Upper lobe of right lung (tissue), 1 donor: ENCODE measurements at places on chromosomes 16 and 17.
A peak's percentile ranks its signal among the peaks of the same experiment; 100 is the strongest.

DNA sequence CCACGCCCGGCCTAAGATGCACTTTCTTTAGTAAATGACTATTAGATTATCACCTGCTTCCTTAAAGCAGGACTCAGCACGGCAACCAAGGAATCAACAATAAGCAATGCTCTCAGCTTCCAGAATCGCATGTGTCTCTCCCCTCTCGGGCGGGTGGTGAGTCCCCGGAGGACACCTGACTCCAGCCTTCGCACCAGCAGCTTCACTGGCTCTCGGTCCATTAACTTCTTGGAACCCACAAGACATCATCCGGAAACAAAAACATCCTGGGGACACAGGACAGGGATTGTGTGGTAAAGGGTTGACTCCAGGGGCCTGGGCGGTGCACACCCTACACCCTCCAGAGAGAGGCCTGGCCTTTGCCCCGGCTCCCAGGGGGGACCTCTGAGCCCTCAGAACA lies 22.7 kb downstream of the UTS2R start:
- DNase-seq = no peak

- no peak for DNase-seq
Measured at GRCh38 chr17:67125924-67126323, 81.6 kb downstream of the CACNG1 start.

DNA sequence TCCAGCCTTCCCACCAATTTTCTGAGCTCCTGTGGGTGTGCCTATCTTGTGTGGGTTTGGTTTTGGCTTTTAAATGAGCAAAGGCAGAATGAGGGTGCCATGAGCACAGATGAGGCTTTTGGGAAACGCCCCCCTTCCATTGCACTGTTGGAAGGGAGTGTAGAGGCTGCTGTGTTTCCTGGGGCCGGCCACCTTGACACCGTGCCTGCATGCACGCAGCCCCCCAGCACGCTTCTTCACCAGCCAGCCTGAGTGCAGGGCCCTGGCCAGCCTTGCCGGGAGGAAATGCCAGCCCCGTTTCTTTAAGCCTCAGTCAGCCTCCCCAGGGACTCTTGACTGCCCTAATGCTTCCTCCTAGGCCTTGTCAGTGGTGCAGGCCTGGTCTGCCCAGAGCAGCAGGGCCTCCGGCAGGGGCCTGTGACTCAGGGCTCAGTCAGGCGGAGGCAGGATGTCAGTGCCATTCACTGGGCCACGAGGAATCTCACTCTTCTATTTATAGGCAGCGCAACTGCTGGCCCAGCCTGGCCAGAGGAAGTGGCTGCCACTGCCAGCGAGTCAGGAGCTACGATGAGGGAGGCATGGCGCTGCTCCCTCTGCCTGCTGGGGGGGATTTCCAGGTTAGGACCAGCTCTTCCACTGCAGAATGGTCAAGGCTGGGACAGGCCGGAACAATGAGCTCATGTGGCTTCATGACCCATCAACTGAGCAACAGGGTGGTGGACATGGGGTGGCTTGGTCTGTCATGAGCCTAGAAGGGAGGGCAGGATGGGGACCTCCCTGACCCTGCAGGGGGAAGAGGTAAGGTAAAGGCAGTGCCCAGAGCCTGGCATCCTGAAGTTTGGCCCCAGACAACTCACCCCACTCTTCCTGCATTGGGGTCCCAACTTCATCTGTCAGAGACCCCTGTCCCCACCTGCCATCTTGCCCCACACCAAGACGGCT lies 205.2 kb downstream of the RAB11FIP4 start:
- peak; percentile 80 for DNase-seq

- DNase-seq = peak; percentile 98
Measured at GRCh38 chr17:45247429-45248131, 14.3 kb downstream of the SPATA32 start.

DNA sequence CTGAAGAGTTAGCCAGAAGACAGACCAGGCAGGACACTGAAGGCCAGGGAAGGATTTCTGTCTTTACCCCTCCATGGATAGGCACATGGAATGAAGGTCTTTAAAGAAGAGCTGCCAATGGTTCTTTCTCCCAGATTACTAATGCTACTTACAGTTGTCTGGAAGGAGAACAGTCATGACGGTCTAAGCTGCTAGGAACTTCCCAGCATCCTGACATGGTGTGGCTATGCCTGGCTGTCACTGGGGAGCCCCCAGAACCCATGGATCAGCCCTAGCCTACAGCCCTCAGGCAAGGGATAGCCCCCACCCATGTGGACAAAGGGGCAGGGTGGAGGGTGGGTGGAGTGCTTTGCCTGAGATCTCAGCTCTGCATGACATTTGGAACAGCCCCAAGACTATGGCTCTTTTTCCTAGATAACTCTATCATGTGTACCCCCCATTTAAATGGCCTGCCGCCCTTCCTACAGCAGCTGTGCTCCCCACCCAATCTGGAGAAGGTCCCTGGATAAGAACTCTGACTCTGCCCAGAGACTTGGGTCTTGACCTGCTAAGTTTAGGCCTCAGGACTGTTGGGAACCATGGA lies 9.2 kb upstream of the KAT7 start:
- no peak for DNase-seq

DNA sequence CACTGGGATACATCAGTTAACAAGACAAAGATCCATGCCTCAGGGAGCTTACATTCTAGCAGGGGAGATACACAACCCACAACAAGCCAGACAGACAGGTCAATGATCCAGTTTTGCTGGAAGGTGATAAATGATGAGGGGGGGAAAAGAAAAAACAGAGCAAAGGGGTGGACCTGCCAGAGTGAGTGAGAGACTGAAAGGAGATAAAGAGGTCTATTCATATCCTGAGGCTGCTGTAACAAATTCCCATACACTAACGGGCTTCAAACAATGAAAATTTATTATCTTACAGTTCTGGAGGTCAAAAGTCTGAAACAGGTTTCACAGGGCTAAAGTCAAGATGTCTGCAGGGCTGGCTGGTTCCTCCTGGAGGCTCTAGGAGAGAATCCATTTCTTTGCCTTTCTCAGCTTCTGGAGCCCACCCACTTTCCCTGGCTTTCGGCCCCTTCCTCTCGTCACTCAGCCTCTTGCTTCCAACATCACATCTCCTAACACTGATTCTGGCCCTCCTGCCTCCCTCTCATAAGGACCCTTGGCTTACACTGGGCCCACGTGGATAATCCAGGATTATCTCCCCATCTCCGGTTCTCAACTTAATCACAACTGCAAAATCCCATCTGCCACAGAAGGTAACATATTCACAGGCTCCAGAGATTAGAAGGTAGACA lies 81.5 kb downstream of the GAS7 start:
- no peak for DNase-seq

DNA sequence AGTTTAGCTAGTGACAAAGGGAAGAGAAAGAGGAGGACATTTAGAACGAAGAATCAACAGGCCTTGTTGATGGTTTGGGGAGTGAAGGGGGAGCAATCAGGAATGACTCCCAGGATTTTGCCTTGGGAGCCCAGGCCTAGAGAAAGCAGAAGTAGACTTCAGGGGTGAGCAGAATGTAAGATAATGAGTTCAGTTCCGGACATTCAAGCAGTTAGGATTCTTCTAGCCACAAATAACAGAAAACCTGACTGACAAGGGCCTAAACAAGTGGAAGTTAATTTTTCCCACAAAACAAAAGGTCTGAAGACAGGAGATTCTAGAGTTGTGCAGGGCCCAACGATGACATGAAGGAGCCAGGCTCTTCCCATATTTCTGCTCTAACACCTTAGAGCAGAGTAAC lies 45.9 kb downstream of the SKAP1 start:
- DNase-seq = no peak

GRCh38 chr17:71084219-71084618 lies 914.9 kb downstream of the KCNJ2 start:
- no peak for DNase-seq

- no peak for DNase-seq
Measured at GRCh38 chr17:3542410-3543088, 15.1 kb downstream of the TRPV3 start.

DNA sequence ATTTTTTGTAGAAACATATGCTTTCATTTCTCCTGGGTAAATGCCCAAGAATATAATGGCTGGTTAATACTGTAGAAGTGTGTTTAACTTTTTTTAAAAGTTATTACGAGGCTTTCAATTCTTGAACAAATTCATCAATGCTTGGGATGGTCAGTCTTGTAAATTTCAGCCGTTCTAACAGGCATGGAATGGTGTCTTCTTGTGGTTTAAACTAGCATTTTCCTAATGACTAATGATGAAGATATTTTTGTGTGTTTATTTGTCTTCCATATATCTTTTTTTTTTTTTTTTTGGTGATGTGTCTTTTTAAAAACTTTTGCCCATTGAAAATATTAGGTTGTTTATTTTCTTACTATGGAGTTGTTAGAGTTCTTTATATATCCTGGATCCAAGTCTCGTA lies 67.1 kb downstream of the MGAT5B start:
- no peak for DNase-seq

DNA sequence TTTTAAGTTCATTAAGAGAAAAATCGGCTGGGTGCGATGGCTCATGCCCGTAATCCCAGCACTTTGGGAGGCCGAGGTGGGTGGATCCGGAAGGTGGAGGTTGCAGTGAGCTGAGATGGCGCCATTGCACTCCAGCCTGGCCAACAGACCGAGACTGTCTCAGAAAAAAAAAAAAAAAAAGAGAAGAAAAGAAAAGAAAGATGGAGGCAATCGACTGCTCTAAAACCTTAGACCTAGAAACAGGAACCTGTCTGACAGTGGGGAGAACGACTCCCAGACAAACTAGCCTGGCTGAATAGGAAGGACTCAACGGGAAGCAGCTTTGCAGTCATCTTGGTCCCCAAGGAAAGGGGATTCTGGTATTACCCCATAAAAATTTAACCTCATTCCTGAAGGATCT lies 13.7 kb downstream of the MRC2 start:
- DNase-seq = peak; percentile 15

DNA sequence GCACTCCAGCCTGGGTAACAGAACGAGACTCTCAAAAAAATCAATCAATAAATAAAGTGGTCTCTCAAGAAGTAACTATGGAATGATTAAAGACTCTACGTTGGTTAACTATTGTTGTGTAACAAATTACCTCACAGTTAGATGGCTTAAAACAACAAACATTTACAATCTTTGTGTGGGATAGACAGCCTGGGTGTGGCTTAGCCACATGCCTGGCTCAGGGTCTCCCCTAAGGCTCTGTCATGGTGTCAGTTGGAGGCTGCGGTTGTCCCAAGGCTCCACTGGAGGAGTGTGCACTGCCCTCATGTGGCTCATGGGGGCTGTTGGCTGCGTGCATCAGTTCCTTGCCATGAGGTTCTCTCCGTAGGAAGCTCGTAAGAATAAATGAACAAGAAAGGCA lies 294.5 kb downstream of the SNX29 start:
- no peak for DNase-seq

DNA sequence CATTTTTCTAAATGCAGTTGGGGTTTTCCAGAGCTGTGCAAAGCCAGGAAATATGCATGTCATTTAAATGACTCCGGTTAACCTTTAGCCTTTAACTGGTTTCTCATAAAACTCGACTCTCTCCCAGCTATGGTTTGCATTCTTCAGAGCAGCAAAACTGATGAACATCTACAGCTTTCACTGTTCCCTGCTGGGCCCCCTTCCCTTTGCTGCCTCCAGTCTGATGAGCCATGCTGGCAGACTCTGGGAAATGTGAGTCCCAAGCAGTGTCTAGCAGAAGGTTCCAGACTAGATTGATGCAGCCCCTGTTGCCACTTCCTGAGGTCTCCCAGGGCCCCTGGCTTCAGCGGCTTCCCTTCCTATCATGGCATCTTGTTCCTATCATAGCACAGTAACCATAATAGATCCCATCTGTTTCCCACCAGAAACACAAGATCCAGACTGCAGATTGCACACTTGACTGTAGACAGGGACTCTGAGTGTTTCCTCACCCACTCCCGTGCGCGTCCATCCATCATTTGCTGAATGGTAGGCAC lies 135.4 kb downstream of the CLEC16A start:
- DNase-seq = no peak

DNA sequence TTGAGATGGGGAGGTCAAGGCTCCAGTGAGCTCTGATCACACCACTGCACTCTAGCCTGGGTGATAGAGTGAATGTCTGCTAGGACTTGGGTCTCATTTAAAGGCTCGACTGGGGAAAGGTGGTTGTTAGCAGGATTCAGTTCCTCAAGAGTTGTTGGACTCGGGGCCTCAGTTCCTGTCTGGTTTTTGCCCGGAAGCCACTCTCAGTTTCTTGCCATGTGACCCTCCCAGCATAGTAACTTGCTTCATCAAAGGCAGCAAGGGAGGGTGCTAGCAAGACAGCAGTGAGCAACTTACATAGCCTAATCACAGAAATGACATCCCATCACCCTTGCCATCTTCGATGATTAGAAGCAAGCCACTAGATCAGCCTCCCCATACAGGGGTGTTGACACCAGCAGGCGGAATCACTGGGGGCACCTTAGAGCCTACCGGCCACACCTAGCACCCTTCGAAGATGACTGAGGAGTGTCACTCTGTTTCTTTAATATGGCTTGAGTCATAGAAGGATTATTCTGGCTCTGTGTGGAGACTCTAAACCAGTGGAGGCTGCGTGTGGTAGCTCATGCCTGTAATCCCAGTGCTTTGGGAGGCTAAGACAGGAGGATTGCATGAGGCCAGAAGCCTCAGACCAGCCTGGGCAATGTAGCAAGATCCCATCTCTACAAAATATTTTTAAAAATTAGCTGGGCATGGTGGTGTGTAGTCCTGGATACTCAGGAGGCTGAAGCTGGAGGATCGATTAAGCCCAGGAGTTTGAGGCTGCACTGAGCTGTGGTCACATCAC lies 13.2 kb upstream of the SCNN1B start:
- no peak for DNase-seq

- no peak for DNase-seq
Measured at GRCh38 chr17:17813055-17813724, 23.6 kb downstream of the SREBF1 start.

GRCh38 chr16:88453611-88454522 lies 787 bp downstream of the ZFPM1 start:
- no peak for DNase-seq

DNA sequence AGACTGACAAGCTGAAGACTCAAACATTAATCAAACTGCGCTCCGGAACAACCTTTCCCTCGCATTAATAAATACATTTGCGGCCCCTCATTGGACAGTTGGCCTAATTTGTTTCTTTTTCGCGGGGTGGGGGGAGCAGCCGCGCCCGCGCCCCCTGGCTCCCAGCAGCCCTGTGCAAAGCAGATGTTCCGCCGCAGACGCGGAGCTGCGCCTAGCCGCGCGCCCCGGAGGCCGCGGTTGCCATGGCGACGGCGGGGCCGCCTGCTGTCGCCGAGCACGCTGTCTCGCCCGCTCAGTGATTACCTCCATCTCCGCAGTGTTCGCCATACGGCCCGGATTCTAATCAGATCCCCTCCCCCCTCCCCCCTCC lies 25.5 kb downstream of the COPZ2 start:
- DNase-seq = peak; percentile 73

DNA sequence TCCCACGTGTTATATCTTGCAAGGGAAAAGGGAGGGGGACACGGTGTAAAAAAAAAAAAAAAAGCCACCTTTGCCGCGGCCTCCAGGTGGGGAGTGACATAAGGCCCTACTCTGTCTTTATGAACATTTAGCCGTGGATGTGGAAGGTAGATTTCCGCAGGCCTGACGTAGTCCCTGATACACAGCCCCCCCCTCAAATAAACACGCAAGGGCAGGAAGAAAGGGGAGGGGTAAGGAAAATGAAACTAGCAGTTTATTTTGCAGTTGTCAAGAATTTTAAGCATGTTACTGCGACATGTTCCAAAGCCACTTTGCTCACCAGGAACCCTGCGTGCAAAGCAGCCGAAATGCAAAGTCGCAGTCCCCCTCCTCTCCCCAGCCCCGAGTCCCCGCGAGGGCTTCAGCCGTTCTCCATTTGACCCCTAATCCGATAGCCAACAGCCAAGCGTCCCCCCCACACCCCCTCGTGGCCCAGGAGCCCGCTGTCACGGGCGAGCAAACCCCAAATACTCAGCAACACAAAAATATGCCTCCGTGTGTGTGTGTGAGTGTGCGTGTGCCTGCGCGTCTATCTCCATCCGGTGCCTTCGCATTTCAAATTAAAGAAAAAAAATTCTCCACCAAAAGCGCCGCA lies 1.2 kb downstream of the CBX4 start:
- no peak for DNase-seq
